Sigmoid colon (tissue), 7 donors: ENCODE measurements at places on chromosomes 12 and 14. TPM values are rescaled to one million over a fixed set of nuclear protein-coding genes. Genes with fewer than 3 reads are reported as not detected.

TGM1 gene
- total RNA-seq: 1.1 TPM

APOF gene
- not detected for total RNA-seq

CLEC2B gene
- 7.2 TPM for total RNA-seq

GRCh38 chr12:101945369-101946232 is 68.2 kb downstream of the DRAM1 start:
- H3K4me1 ChIP-seq: peaks cover 15% of the 10 kb centered on the region
- H3K4me3 ChIP-seq: no peak overlapping the region
- H3K36me3 ChIP-seq: no peaks in the 10 kb centered on the region
- no peak for DNase-seq
- no peak overlapping the region for H3K27ac ChIP-seq

DNA sequence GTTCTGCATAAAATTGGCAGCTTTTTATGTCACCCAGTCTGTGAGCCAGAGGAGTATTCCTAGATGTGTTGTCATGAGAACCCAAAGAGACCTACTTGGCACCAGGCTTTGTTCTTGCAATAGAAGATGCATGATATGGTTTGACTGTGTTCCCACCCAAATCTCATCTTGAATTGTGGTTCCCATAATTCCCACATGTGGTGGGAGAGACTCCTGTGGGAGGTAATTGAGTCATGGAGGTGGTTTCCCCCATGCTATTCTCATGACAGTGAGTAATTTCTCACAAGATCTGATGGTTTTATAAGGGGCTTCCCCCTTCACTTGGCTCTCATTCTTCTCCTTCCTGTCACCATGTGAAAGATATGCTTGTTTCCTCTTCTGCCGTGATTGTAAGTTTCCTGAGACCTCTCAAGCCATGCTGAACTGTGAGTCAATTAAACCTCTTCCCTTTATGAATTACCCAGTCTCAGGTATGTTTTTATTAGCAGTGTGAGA is 572.0 kb upstream of the ATP2B1 start:
- H3K4me1 ChIP-seq: no peaks in the 10 kb centered on the region
- DNase-seq: no peak
- H3K27me3 ChIP-seq: no peaks in the 10 kb centered on the region
- no peak overlapping the region for H3K27ac ChIP-seq
- no peaks in the 10 kb centered on the region for H3K36me3 ChIP-seq
- no peak overlapping the region for H3K4me3 ChIP-seq

DNA sequence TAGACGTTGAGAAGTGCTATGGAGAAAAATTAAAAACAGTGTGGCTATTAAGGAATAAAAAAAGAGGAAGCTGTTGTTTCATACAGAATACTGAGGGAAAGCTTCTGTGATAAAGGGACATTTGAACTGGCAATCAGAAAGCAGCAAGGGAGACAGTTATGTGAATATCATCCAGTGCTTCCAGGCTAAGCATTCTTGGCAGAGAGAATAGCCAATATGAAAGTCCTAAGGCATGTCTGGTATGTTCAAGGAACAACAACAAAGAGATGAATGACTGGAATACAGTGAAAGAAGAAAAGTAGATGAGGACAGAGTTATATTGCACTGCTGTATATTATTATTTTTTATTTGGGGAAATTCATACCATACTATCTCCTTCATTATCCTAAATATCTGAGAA is 23.9 kb downstream of the SCAF11 start:
- no peaks in the 10 kb centered on the region for H3K27me3 ChIP-seq
- H3K4me1 ChIP-seq: peaks cover 66% of the 10 kb centered on the region
- no peak overlapping the region for H3K4me3 ChIP-seq
- no peak for DNase-seq
- peaks cover 24% of the 10 kb centered on the region for H3K36me3 ChIP-seq

DNA sequence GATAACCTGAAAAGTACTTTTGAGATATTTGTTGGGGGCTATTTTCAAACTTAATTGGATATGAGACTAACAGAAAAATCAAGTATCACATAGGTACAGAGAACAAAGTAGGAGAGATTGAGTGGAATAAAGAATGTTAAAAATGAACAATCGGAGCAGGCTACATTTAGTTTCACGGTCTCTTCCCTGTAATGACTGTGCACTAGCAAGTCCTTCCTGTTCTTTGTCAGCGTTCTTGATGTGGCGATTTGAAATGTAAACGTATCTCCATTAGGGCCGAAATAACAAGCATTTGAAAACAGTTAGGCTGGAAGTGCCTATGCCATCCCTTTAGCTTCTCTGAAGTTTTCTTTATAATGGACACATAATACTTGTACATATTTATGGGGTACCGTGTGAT is 31.0 kb downstream of the SLC25A29 start:
- DNase-seq: no peak
- H3K4me1 ChIP-seq: no peaks in the 10 kb centered on the region
- H3K36me3 ChIP-seq: peaks cover 15% of the 10 kb centered on the region
- H3K4me3 ChIP-seq: no peak overlapping the region
- no peaks in the 10 kb centered on the region for H3K27me3 ChIP-seq
